T-helper 2 cell (primary cell): ENCODE measurements at places on chromosomes 16 and 17.
A peak's percentile ranks its signal among the peaks of the same experiment; 100 is the strongest.

- DNase-seq: no peak
These were observed 334.1 kb downstream of the TOX3 start for GRCh38 chr16:52212841-52213240.

GRCh38 chr17:4476511-4477070 lies 22.1 kb upstream of the SPNS2 start:
- no peak for DNase-seq

GRCh38 chr16:87052506-87052905 lies 264.7 kb downstream of the C16orf95 start:
- DNase-seq: no peak

DNA sequence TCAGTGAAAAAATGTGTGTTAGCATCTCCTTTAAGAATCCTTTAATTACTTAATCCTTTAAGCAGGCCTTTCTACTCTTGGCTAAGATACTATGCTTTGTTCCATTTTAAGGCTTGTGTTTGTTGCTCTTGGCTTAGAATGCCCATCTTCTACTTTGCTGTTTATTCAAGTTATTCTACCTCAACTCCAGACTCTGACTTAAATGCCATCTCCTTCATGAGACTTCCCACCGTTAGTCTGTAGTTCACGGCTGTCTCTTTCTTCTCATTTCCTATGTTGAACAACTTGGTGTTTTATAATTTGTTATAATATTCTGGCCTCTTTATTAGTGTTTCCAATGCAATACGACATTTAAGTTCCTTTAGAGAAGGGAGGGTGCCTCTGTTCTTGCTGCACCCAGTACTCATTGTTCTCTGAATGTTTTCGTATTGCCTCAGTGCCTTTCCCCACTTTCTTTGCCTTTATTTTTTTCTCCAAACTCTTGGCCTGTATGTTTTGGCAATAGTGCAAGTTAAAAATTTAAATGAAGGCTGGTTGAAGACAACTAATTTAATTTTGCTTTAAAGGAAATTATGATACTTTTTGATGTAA lies 6.1 kb upstream of the KRT10 start:
- DNase-seq: no peak

DNA sequence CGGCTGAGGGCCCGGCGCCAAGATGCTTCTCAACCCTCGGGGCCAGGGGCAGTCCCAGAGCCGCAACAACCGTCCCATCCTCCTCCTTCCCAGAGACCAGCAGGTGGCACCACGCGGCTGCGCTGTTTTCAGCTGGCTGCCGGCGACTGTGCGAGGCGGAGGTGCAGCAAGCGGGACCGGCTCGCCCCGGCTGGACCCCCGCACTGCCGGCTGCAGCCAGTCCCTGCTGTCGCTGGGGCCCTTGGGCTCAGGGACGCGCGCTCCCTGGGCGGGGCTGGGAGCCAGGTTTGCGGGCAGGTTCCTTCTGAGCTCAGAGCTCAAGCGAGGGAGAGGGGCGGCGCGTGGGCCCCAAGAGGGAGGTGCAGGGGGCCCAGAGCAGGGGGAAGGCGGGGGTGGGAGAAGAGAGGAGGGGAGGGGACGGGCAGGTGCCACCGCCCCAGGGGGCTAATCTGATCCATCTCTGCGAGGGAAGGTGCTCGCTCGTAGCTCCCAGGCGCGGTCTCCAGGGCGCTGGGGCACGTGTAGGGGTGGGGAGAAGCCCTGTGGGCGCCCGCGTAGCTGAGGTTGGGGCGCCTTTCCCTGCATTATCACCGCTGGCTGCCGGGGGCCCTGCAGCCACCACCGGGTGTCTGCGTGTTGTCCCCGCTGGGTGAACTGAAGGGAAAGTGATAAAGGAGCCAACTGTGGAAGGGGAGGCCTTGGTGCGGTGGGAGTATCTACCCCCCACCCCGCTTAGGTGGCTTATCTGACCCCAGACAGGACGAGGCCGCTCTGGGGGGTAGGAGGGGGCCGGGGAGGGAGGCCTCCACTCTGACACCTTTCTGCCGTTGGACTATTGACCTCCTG lies 24.2 kb downstream of the STAT5A start:
- DNase-seq: peak; percentile 57

DNA sequence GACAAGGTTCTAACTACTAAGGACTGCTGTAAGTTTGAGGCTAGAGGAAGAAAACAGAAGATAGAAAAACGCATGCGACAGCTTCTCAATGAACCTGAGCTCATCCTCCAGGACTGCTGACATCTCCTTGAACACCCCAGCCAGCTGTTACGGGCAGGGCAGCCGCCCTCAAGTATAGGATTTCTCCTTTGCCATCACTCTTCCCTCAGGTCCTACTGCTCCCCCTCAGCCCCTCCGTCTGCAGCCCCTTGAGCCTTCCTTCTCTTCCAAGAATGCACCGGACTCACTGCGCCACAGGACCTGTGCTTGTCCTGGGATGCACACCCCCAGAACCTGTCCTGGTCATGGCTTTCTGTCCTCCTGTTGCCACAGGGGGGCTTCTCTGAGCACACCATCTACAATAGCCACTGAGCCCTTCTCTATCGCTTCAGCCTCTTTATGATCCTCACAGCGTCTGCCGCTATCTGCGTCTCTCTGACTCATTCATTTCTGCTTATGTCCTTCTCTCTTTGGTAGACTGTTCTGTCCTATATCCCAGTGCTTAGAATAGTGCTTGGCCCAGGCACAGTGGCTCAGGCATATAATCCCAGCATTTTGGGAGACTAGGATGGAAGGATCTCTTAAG lies 15.7 kb upstream of the XYLT2 start:
- DNase-seq: no peak

DNA sequence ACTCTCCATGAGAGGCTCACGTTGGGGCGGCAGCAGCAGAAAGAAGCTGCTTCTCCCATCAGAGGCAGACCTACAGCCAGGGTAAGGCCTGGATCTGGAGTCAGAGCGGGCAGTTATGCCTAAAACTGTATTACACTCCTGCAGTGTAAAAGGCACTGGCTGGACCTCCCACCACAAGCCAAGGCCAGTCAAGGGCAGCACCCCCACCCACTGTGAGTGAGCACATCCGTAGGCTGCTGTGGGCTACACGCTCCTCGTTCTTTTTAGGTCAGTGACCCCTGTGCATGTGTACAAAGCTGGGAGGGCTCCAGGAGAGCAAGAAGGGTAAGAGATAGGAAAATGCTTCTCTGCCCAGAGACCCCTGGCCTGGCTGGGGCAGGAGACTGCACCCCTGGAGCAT lies 20.7 kb downstream of the DCAKD start:
- DNase-seq: no peak

GRCh38 chr16:29729116-29729521 lies 16.7 kb downstream of the C16orf54 start:
- DNase-seq: no peak

GRCh38 chr17:74873874-74874614 lies 1.2 kb upstream of the FDXR start:
- no peak for DNase-seq

- no peak for DNase-seq
These were observed 184.6 kb upstream of the HSBP1 start for GRCh38 chr16:83623091-83623730.

DNA sequence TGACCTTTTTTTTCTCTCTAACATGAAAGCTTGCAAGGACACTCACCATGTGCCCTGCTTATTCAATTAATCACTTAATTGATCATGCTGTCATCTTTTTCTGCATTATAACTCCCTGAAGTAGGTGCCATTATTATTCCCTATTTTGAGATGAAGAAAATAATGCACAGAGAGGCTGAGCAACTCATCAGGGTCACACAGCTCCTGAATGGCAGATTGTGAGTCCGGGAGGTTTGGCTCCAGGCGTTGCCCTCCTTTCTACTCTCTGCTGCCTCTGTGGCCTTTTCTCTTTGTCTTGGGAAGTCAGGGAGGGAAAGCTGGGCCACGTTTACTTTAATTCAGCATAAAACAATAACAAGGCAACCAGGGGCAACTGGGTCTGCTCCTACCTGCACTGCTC lies 17.2 kb upstream of the N4BP1 start:
- no peak for DNase-seq

DNA sequence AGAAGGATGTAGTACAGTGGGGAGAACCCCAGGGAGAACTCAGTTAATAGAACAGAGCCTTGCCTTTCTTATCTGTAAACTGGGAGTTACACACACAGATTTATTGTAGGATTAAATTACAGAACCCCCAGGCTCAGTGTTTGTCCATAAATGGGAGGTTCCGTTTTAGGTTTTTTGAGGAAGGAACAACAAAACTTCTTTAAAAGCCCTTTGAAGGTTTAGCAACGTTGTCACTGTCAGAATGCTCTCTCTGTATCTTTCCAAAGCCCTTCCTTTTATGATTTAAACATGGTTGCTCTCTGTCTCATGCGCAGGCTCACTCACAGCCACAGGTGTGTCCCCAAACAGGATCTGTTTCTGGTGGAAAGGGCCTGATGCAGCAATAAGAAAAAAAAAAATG lies 9.4 kb upstream of the GNA13 start:
- no peak for DNase-seq

GRCh38 chr16:2150418-2151187 lies 2.2 kb downstream of the RAB26 start:
- DNase-seq: no peak

GRCh38 chr17:4375039-4375748 lies 8.7 kb upstream of the UBE2G1 start:
- DNase-seq: no peak

GRCh38 chr16:78742501-78743283 lies 643.2 kb downstream of the WWOX start:
- DNase-seq: peak; percentile 13

GRCh38 chr17:80724775-80725266 lies 180.2 kb downstream of the RPTOR start:
- no peak for DNase-seq

DNA sequence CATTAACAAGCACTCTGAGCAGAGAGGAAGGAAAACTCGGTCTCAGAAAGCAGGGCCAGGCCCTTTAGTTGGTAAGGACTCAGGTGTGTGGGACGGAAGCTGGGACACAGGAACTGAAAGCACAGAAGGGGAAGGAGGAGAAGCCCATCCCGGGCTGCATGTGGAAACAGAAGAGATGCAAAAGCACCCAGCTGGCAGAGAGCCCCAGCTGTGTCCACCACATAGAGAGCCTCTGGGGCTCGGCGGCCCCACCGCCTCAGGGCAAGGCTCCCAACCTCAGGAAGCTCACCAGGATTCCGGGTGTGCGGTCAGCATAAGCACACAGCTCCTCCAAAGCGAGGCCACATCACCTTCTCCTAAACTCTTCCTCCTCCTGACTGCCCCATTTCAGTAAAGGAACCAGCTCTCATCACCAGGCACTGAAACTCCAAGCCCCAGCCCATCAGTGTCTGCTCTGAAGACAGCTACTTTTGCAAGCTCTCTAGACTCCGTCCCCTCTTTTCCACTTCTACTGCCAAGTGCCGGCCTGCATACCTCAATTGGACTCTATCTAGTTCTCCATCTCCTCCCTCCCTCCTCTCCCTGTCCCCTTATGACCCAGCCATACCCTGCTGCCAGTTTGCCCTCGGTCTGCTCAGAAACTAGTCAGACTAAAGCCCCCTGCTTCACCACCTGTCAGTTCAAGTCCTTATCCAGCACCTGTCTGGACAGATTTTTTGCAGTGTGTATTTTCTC lies 6.0 kb downstream of the ST3GAL2 start:
- no peak for DNase-seq

GRCh38 chr17:55735731-55736405 lies 13.2 kb upstream of the TMEM100 start:
- peak; percentile 54 for DNase-seq

- DNase-seq: no peak
These were observed 1.6 kb downstream of the MLLT6 start for GRCh38 chr17:38706505-38707216.

DNA sequence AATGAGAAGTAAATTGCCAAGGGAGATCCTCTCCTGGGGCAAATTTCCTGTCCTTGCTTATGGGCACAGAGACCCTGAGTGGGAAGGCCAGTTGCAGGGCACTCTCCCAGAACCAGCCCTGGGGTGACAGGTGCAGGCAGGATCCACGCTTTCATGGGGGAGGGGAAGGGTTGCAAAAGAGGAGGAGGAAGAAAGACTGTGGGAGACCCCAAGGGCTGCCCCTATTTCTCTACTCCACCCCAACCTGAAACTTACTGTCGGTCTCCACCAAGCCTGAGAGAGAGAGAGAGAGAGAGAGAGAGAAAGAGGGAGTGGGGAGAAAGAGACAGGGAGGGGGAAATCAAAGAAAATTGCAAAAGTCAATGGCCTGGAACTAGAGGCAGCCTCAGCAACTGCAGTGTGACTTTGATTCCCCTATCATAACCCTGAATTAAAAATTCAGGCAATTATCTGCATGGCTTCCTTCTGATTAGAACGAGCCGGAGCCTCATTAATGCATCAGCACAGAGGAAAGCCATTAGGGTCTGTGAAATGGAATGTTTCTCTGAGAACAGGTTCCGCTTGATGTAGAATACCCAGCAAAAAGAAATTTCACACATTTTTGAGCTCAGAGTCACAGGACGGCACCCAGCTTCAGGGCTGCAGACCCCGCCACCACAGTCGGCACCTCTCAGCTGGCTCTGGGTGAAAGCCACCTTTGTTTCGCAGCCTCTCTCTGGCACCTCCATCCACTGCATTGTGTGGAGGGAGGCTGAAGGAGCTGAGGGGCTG lies 45.1 kb upstream of the HNF1B start:
- no peak for DNase-seq

DNA sequence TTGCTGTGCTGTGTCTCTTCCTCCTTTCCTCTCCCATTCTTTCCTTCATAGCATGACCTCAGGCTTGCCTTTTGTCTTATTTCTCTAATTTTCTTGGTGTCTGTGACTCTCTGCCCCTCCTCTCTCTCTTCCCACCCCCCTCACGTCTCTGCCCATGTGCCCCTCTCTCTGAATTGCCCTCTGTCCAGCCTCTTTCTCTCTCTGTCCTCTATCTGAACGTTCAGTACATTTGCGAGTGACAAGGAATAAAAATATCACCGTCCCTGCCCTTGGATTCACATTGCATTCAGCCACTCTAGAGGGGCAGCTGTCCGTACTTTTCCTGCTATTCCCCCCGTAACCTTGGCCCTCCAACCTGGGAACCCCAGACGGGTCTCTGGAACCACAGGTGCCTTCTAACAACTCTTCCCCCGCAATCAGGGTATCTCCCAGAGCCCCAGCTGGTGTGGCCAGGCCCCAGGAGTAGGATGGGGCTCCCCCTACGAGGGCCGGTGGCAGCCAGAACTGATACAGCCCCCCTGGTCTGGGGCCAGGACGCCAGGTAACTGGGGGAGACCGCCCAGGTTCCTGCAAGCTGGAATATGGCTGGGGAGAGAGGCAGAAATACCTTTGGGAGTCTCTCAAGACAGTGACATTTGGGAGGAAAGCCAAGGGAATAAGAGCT lies 1.8 kb downstream of the KIF1C start:
- no peak for DNase-seq

DNA sequence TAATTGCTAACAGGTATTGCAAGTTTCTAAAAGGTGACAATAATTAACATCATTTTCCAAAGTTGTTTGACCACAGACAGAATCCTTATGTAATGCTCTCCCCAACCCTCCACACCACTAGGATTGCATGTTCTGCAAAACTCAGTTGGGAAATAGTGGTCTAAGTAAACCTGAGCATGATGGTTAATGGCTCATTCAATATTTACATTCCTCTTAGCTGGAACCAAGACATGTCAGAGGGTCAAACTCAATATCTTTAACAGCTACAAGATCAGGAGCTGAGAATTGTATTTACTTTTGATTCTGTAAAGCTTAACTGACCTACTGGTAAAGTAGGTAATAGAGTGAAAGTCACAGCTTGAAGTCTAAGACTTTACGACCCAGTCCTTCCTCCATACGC lies 10.2 kb downstream of the MFSD6L start:
- DNase-seq: no peak

- DNase-seq: no peak
These were observed 132.8 kb upstream of the SDK2 start for GRCh38 chr17:73777131-73777449.

GRCh38 chr17:1001640-1002411 lies 4.9 kb downstream of the TIMM22 start:
- no peak for DNase-seq

- DNase-seq: no peak
These were observed 333.2 kb downstream of the SLC39A11 start for GRCh38 chr17:72759301-72759700.
